ENCODE measurements at places on chromosomes 7 and 10.

DNA sequence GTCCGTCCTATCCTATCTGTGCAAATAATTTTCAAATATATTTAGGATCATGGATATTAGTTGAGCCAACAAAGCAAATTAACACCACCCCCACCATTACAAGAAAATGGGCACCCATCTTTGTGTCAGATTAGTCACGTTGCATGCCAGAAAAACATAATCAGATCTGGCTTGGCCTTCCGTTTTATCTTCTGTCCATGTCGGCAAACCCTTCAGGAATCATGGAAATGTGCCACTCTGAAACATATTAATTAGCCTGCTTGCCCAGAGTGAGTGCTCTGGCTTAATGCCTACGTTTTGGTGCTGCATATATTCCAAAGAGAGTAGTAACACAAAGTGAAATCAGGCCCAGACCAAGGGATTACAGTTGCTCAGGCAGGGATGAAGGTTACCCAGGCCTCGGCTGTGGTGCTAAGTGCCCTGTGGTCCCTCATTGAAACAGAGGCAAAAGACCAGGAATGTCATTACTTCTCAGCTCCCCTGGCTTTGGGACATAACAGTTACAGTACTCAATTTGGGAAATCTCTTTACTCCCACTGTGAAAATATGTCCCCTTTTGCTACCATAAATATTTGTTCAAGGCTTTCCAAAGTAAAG, 154.0 kb upstream of the LSM8 start:
- DNase-seq = no peak

DNA sequence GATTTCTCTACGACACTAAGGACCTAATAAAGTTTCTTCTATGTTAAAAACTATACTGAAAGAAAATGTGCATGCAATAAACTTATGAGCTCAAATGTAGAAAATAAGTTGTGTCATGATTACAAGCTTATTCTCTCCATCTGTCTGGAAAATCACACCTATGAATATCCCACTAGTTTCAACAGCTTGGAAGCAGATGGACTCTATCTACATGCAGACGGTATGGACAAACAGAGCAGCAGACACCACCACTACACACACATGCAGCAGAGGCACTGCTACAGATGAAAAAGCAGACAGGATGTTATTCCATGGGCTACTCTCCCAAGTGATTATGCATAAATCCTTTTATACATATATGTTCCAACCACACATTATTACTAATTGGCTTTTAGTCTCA, 123.4 kb upstream of the TARP start:
- no peak for DNase-seq

DNA sequence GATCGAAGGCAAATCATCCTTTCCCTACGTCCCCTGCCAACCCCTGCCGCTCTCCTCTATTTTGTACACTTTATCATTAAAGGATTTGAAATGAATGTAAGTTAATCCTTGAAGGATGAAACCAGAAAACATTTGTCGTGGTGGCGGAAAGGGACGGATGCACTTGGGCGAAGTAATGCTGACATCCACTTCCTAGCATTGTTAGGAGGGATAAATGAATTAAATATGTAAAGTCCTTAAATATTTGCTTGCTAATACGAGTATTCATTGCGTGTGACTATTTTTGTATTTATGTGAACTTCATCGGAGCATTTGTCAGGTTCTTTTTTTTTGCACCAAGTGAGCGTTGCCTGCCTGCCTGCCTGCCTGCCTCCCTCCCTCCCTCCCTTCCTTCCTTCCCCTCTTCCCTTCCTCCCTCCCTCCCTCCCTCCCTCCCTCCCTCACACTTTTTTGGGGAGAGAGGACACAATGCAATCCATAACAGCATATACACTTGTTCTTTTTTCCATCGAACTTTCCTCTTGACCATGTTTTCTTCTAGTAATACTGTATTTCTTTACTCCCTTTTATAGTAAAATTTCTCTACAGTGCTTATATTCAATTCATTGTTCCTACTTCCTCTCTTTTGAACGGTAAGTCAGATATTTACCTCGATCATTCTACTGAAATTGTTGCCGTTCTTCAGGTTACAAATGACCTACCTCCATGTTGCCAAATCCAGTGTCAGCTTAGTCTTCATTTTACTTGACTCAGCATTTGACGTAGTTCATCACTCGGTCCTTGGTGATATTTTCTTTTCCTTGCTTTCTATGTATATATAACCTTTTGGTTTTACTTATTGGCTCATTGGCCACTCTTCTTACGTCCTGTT, 831 bp downstream of the CCDC7 start:
- peak; percentile 61 for DNase-seq

- DNase-seq = peak; percentile 13
Observed at GRCh38 chr10:73232887-73233286, 14.2 kb downstream of the DNAJC9 start.

- DNase-seq = no peak
Observed at GRCh38 chr10:95305606-95306317, 15.0 kb upstream of the PDLIM1 start.

GRCh38 chr7:142880876-142881505, 4.6 kb downstream of the TRPV6 start:
- peak; percentile 51 for DNase-seq

DNA sequence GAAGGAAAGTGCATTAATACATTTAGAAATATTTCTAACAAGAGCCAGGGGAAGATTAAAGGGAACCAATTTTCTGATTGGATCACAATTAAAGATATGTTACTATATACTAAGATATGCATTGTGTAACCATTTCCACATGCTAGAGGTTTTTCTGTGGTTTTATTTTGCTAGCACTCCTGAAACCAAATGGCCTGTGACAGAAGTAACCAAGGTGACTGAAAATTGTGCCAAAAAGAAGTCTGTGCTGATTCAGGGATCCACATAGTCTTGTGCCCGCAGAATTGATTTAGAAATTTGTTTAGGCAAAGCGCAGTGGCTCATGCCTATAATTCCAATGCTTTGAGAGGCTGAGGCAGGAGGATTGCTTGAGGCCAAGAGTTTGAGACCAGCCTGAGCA, 1.8 kb downstream of the CC2D2B start:
- no peak for DNase-seq

GRCh38 chr7:91427051-91427450, 162.8 kb downstream of the FZD1 start:
- DNase-seq = no peak

Data from SJCRH30 (cell line).